ENCODE measurements at places on chromosomes 4 and X.

GRCh38 chr4:3044870-3045819 is 29.2 kb downstream of the HTT-AS start:
- peak; percentile 55 for DNase-seq

DNA sequence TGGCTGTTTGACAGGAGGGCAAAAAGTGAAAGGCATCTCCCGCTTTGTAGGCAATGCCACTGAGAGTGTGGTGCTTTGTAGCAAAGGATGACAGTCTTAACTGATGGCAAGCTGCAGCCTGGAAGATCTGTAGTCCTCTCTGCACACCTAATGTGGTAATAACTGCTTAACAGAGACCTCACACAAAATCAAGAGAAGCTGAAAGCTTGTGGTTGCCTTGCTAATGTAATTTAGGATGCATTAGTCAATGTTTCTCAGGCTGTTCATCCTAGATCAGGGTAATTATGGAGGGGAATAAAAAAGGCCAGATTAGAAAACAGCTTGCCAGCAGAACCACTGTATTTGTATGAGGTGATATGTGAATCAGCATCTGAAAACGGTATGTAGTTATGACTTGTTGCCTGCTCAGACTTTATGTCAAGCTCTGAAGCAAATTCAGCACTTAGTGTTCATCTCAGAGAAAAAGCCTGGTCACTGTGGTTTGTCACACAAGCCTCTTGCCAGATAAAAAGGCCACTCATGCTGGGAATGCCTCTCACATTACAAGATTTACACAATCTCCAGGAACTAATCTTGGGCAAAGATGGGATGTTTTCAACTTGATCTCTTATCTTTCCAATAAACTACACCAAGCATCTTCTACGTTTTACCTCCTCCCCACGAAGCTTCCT is 130.8 kb downstream of the ENOX2 start:
- no peak for DNase-seq

GRCh38 chr4:75889537-75890199 is 12.6 kb downstream of the PPEF2 start:
- DNase-seq = no peak

DNA sequence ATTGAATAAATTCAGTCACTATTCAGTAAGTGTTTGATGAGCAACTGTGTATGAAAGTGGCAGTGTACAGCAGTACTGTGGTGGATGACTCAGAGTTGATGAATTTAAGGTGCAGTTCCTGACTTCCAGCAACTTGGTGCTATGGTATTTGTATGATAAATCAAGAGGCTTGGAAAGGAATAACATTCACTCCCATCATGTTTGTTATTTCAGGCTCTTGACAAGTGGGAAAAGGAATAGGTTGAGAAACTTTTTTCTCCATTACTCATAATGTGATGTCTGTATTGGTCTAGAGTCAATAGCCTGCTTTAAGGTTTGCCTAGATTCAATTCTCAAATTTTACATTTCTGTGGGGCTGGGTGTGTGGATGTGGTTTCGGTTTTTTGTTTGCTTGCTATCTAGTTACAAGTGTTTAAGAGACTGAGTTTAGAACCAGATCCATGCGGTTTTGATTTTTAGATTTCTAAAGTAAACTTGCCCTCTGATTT is 35.1 kb upstream of the CYP2U1 start:
- DNase-seq = no peak

DNA sequence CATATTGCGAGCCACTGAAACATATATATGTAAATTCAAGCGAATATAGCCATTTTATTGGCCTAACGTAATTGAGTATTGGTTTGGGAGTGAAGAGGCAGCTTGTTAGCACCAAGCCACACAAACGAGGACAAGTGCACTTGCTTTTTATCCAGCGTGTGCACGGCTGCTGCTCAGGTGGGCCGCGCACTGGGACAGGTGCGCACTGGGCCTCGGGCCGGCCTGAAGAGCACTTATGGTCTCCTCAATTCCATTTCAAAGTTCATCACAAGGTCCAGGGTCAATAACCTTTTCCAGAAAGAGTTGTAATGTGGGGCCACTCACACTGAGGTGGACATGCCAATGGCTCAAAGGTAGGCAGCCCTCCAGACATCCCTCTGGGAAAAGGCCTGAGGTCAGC is 95.9 kb downstream of the ATP8A1 start:
- DNase-seq = no peak

GRCh38 chr4:56129431-56129861 is 180.7 kb downstream of the CEP135 start:
- DNase-seq = no peak

- no peak for DNase-seq
Measured at GRCh38 chr4:40180356-40180755, 16.5 kb upstream of the RHOH start.

DNA sequence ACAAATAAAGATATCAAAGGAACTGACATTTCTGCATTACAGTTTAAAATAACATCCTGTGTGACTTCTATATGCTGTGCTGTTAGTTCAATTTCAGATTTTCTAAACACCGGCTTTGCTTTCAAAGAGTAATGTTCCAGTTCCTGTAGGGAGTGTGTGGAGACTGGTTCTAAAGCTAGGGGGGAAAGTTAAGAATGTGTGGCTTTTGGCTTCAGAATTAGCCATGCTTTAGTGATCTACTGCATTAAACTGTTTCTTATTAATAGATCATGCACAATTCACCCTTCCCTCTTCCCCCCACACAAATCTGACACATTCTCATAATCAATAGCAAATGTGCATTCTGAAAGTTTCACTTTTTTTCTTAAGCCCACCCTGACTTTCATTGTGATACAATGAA is 32.0 kb upstream of the DKK2 start:
- DNase-seq = no peak
